ENCODE measurements at places on chromosomes 5 and 9.

GRCh38 chr9:18324928-18325745, 148.8 kb upstream of the ADAMTSL1 start:
- DNase-seq = no peak

DNA sequence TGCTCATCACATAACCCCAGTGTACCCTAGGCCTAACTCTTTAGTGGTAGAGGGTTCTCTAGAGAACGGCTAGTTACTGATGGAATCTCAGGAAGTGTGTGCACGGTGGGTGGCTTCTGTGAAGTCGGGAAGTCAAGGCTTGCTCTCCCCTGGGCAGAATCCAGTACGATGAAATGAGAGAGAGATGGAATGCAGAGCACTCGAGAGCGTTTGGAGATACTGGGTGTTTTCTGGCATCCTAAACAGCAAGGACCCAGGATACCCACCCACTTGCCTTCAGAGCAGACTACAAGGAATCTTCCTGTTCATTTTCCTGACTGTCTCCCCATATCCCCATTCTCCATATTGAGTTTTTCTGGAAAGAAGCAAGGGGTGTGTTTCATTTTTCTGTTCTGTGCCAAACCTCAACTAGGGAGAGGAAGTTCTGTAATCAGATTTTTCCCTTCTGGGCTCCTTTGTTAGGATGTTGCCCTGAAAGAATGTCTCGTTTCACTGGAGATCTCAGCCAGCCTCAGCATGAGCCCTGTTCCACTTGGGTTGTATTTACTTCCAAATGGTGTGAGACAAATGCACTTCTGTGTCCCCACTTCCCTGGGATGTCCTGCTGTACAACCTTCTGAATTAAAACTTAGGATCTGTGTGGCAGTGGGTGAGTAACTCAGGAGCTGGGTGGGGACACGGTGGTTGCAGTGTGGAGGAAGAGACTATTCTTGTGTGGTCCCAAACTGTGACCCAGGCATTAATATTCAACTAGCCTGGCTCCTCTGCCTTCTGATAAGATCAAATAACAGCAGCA, 108.9 kb upstream of the SPRY4 start:
- no peak for DNase-seq

DNA sequence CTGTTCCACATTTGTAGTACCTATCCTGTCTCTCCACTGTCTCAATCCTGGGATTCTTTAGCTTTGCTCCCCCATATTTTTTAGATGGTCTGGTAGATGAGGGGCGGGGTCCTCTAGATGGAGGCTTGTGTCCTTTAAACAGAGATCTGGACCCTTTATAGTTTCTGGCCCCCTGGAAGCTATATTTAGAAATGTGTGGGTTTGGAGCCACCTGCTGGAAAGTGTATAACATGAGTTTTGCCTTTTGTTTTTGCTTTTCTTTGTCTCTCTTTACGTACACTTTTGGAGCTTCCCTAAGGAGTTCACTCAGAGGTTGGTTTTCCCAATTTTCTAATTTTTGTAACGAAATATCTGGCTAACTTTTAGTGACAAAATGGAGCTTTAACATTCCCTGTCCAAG, 110.7 kb downstream of the CFAP95 start:
- no peak for DNase-seq

- no peak for DNase-seq
Observed at GRCh38 chr5:171205375-171205774, 103.7 kb upstream of the TLX3 start.

DNA sequence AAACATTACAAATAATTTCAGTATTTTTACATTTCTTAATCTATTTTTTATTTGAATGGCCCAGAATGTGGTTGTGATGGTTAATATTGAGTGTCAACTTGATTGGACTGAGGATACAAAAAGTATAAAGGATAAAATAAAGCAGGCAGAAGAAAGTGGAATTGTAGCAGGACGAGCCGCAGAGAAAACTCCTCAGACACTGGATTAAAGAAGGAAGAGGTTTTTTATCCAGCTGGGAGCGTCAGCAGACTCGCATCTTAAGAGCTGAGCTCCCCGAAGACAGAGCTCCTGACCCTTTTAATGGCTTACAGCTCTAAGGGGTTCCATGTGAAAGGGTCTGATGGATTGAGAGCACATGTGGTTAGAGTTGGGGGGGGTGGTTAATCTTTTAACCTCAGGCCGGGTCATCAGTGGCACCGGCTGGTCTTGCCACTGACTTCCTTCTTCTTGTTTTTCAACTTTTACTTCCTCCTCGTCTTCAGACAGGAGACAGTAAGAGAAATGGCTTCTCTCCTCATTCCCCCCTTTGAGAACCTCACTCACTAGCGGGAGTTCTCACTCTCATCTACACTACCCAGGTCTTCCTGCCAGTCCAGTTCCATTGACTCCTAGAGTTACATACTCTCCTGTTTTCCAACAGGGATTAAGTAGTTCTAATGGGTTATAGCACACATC, 80.0 kb downstream of the TMEM161B start:
- no peak for DNase-seq

- no peak for DNase-seq
Observed at GRCh38 chr9:127131871-127132270, 9.4 kb upstream of the ANGPTL2 start.

DNA sequence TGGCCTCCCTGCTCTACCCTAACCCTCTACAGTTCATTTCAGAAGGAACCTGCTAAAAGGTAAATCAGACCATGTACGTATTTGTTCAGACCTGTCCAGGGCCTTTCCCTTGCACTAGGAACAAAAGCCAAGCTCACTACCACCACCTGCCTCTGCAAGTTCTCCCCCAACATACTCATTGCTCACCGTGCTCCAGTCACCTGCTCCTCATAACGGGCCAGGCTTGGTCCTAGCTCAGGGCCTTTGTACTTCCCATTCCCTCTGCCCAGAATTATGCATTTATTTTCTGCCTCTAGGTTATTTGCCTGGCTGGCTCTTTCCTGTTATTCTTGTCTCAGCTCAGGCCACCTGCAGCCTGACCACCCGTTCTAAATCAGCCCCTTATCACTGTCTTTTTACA, 4.8 kb upstream of the FGF1 start:
- no peak for DNase-seq

DNA sequence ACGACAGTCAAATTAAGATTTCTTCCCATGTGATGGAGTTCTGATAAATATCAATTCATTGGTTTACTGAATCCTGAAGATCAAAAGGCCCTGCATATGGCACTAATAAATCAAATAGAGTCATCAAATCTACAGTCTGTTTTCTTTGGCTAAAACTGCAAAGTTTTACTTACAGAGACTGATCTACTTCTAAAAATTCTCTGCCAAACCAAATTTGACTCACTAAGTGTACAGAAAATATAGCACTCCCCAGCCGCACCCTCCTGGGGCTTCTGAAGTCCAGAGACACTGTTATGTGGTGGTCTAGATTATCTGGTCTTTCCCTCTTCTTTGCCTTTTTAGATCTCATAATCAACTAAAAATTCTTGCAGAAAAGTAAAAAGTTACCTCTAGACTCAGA, 237.7 kb downstream of the MLLT3 start:
- no peak for DNase-seq

GRCh38 chr9:112696461-112696860, 21.5 kb downstream of the INIP start:
- no peak for DNase-seq

DNA sequence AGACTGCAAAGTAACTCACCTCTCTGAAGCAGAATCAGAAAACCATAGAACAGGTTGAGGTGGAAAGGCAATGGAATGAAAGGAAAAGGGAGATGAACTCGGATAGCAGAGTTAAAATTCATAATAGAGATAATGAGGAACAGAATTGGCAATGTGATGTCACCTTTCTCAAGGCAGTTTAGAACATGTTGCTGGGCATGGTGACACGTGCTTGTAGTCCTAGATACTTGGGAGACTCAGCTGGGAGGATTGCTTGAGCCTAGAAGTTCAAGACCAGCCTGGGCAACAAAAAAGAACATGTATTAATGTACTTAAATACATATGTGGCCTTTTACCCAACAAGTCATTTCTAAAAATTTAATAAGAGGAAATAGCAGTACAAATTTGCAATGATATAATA, 81.6 kb upstream of the MIER3 start:
- DNase-seq = no peak

DNA sequence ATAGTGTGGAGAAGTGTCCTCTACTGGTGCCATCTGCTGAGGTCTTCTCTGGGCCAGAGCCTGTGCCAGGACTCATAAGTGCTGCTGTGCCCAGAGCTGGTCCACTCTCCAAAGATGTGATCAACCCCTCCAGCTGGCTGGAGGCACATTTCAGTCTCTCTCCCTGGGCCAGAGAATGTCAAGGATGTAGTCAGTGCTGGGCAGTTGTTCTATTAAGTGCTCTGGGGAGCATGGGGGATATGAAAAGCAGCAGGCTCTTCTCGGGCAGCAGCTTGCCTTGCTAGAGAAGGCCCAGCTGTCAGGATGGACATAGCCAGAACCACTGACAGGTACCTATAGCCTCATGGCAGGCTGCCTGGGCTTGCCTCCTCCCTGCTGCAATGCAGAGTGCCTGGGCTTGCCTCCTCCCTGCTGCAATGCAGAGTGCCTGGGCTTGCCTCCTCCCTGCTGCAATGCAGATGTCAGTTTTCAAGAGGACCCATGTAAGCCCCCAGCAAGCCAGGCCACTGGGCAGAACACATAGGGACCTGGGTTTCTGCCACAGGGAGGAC, 157.2 kb upstream of the PANK3 start:
- DNase-seq = peak; percentile 35

GRCh38 chr5:122062205-122062604, 15.9 kb downstream of the LOX start:
- no peak for DNase-seq

DNA sequence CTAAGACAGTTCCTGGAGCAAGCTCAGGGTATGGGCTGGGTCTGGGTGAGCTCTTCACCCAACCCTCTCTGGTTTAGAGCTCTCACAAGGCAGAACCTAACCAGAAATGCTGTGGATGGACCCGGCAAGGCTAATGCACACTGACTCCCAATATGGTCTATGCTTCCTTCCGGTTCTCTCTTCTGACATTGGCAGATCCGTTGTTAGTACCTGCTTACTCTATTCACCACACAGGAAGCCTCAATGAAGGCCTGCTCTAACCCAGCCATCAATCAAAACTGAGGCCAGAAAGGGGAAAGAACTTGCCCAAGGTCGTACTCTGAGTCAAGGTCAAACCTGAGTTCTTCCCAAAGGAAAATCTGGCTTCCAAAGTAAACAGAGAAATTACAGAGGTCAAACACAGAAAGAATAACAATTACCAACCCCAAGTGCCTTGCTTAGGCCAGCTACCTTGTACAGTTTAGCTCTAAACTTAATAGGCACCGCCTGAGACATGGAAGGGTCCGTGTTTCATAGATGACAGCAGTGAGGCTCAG, 46.0 kb upstream of the AKNA start:
- no peak for DNase-seq

GRCh38 chr9:88950341-88951154, 40.7 kb upstream of the S1PR3 start:
- DNase-seq = peak; percentile 86

DNA sequence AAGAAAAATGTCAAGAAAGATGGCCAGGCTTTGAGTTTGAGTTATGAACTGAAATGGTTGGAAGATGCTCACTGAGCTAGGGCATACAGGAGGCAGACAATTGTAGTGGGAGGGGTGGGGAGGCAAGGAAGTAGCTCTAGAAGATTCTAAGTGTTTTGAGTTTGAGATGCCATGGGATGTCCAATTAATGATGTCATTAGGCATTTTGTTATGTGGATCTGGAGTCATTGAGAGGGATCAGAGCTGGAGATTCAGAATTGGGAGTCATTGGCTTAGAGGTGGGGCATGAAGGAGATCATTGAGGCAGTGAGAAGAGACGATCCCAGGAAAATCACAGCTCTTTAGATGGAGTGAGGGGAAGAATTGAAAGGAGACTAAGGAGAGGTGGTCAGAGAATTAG, 111.5 kb upstream of the ZNF618 start:
- DNase-seq = no peak

GRCh38 chr9:34594177-34594576, 4.7 kb upstream of the CNTFR start:
- DNase-seq = no peak

DNA sequence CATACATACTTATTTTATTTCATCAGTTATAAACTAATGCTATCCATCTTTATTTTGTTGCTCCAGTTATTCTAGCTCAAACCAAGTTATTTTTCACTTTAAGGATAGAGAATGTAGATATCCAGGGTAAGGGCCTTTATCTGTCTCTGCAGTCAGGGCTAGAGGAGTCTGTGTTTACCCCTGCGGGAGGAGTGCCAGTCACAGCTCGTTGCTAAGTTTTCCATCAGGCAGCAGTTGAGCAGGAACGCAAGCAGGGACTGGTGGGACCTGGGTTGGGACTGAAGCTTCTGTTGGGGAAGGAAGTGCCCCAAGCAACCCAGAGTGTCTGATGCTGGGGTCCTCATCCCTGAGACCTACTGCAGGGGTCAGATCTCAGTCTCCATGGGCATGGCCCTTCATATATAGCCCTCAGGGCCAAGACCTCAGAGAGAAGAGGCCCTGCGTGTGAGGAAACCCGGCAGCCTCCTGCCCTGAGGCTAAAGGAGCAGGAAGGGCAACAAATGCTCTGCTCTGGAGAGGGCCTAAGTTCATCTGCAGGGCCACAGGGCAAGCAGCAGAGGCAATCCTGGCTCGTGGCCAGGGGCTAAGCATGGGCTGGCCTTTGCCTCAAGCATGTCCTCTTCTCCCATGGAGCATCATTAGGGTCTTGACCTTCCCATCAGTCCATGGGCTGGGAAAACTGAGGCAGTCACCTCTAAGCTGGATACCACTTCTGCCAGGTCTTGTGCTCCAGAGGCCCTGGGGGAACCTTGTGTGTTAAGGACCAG, 6.6 kb downstream of the SLC22A4 start:
- DNase-seq = no peak

DNA sequence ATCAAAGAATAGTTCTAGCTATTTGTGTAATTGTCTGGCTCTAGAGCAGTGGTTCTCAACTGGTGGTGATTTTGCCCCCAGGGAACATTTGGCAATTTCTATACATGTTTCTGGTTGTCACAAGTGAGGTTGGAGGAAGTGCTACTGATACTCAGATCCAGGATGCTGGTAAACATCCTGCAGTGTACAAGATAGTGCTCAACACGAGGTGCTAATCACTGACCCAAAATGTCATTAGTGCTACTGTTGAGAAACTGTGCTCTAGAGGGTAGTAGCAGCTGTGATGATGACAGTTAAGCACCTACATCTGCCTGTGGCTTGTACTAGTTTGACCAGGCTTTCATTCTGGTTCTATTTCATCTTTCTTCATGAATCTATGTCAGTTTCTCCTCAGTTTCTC, 22.1 kb downstream of the LRRC19 start:
- no peak for DNase-seq

GRCh38 chr9:89533411-89534095, 35.6 kb upstream of the SEMA4D start:
- no peak for DNase-seq

GRCh38 chr5:9621379-9621903, 8.7 kb downstream of the TAS2R1 start:
- DNase-seq = no peak
